Suppressor macrophage treated with lipopolysaccharide for 4 hours (primary cell): ENCODE measurements at places on chromosomes 3 and 15.

DNA sequence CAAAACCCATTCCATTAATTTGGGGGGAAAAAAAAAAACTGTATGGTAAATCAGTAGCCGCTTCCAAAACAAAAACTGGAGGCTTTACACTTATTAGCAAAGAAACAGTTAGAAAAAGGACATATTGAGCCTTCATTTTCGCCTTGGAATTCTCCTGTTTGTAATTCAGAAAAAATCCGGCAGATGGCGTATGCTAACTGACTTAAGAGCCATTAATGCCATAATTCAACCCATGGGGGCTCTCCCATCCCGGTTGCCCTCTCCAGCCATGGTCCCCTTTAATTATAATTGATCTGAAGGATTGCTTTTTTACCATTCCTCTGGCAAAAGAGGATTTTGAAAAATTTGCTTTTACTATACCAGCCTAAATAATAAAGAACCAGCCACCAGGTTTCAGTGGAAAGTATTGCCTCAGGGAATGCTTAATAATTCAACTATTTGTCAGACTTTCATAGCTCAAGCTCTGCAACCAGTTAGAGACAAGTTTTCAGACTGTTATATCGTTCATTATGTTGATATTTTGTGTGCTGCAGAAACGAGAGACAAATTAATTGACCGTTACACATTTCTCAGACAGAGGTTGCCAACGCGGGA lies 9.4 kb upstream of the RPL24 start:
- DNase-seq, result peak; percentile 85

- DNase-seq, result no peak
These were observed 309.4 kb downstream of the PLCL2 start for GRCh38 chr3:17194116-17194515.

DNA sequence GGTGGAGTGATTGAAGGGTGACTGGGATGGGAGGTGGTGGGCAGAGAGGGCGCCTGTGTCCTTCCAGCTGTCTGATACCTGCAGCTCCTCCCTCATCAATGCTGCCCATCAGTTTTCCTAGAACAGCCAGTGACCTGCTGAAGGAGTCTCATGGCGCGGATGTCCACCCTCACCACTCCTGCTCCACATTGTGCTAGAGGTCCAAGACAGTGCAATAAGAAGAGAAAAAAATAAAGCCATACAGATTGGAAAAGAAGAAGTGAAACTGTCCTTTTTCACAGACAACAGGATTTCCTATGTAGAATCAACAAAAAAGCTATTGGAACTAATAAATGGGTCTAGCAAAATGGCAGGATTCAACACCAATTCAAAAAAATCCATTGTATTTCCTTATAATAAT lies 7.4 kb downstream of the ZDHHC19 start:
- DNase-seq, result peak; percentile 50

DNA sequence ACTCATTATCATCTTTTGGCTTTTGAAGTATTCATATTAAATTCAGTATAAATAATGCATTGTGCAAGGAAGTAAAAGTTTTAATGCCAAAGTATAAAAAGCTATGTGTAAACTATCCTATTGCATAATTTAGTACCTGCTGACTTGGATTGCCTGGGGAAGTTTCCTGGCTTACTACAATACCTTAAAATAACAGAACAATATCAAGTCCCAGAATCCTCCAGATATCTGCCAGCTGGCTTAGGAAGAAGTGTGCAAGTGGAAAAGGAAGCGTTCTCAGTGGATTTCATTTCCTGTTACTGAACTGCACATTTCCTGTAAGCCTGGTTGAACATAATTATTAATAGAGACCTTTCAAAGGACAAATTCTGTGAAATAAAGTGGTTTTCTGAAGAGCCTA lies 236.7 kb downstream of the ADAMTSL3 start:
- DNase-seq, result no peak

DNA sequence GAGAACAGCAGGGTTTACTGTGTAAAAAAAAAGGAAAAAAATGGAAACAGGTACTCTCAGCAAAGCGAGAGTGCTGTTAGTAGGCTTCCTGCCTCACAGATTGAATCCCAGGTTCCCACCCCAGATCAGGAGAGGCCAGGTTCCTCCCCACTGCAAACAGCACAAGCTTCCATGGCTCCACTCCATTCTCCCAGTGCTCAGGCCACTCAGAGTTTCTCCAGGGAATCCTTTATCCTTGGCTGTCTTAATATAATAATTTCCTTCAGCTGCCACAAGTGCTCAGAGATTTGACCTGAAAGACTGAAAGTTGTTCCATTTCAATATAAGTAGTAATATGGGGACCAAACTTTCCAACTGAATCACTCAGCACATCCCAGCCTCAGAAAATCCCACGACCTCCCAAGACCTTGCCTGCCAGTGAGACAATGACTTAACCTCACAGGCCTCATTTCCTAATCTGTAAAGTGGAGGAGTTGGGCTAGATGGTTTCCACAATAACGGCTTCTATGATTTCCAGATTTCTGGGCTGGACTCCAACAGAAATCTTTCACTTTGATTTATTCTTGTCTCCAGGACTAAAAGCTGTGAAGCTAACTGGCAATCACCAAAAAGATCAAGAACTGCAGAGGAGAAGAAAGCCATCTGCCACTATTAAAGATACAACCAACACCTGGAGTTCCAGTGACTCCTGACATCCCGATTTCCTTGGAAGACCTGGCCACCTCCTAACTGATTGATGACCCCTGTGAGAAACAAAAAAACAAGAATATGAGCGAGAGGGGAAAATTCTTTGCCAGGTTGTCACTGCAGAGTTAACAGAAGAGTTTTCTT lies 289.5 kb downstream of the NEK10 start:
- no peak for DNase-seq

DNA sequence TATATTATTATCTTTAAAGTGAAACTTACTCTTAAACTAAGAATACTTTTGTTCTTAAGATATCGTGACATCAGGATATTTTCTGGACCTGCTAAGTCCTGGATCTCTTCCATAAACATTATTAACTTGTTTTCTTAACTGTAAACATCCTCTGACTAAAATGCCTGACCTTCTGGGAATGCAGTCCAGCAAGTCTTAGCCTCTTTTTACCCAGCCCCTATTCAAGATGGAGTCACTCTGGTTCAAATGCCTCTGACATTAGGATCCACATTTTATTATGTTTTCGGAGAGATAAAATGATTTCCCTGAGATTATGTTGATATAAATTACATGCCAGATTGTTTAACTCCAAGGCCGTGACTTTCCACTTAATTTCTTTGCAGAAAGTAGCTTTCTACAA lies 37.6 kb downstream of the OSTN start:
- DNase-seq, result no peak

DNA sequence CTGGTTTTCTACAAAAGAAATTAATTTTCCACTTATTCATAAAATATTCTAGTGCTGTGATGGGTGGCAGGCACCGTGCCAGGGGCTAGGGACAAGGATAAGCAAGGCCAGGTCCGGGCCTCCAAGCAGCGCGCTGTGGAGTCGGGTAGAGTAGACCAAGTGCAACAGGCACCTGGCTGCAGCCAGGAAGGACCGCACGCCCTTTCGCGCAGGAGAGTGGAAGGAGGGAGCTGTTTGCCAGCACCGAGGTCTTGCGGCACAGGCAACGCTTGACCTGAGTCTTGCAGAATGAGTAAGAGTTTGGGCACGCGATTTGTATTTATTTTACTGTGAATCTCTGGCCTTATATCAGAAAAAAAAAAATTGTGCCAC lies at the start of gene CASR:
Gene CASR, plus strand, starts transcription at position 148 of the 372 bp plus-strand sequence. CDS start 70,522 bp downstream, outside the sequence.
- no peak for DNase-seq

- DNase-seq, result peak; percentile 86
These were observed 39.0 kb upstream of the CBLB start for GRCh38 chr3:105907777-105908176.

DNA sequence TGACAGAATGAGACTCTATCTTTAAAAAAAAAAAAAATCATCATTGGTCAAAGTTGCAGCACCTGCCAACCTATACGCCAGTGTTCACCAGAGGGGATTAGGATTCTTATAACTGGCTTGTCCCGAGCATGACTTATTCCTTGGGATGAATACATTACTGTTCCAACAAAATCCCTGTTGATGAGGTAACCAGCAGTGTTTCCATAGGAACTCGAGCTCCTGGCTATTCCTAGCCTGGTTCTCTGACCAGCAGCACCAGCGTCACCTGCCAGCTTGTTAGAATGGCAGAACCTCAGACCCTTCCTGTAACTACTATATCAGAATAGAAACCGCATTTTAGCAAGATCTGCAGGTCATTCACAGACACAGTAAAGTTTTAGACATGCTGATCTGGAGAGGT lies 364.4 kb downstream of the PTPRG start:
- no peak for DNase-seq

- DNase-seq, result no peak
These were observed 105.9 kb downstream of the IGF2BP2 start for GRCh38 chr3:185718736-185719593.

DNA sequence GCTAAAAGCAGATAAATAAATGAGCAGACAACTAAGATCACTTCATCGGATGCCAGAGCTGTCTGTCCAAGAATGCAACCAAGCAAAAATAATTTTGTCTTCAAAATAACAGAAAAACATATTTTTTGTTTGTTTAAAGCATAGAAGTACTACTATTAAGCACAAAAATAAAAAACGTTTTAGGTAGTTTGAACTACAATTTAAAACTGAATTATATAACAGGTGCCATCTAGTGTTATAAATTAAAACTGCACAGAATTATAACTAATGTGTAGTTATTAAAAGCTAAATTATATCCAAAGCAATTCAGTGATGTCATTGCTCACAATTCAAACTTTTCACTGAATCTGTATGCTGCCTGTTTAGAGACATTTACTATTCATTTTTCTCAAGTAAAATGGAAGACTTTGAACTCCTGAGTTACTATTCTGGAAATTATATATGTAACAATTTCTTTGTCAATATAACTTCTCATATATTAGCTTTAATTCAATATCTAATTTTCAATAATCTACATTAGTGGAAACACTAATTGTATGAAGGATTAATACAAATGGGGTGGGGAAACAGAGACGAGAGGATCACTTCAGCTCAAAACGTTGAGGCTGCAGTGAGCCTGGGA lies 29.5 kb downstream of the LINS1 start:
- DNase-seq, result peak; percentile 67

DNA sequence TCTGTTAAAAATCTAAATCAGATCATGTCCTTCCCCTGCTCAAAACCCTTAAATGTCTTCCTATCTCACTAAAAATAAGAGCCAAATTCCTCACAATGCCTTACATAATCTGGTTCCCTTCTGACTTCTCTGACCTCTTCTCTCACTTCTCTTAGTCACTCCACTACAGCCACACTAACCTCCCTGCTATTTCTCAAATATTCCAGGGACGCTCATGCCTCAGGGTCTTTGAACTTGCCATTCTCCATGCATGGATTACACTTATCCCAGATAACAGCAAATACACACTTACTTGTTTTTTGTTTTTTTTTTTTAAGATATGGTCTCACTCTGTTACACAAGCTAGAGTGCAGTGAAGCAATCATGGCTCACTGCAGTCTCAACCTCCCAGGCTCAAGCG lies 8.5 kb downstream of the TP53BP1 start:
- DNase-seq, result peak; percentile 7

DNA sequence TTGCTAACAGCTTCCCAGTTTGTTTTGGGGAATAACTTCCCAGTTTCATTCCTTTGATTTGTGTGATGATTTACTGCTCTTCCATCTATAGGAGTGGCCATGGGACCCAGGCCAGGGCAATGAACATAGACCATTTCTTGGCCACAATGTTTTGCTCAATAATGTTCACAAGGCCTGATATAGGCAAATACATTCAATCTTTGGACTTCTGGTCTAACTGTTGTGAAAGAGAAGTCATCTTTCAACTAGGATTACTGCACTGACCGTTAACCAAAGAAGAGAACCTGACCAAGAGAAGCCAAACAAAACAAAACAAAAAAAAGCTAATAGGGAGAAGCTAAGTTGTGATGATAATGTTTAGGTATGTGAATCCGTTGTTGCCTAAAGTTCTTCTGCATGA lies 221.8 kb upstream of the SUCLG2 start:
- no peak for DNase-seq

DNA sequence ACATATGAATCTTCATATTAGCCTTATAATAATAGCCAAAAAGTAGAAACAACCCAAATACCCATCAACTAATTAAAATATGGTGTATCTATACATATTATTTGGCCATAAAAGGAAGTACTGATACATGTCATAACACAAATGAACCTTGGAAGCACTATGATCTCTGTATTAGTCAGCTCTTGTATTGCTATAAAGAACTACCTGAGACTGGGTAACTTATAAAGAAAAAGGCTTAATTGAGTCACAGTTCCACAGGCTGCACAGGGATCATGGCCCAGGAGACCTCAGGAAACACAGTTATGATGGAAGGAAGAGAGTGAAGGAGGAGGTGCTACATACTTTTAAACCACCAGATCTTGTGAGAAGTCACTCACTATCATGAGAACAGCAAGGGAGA lies 16.0 kb upstream of the CCR2 start:
- DNase-seq, result no peak

DNA sequence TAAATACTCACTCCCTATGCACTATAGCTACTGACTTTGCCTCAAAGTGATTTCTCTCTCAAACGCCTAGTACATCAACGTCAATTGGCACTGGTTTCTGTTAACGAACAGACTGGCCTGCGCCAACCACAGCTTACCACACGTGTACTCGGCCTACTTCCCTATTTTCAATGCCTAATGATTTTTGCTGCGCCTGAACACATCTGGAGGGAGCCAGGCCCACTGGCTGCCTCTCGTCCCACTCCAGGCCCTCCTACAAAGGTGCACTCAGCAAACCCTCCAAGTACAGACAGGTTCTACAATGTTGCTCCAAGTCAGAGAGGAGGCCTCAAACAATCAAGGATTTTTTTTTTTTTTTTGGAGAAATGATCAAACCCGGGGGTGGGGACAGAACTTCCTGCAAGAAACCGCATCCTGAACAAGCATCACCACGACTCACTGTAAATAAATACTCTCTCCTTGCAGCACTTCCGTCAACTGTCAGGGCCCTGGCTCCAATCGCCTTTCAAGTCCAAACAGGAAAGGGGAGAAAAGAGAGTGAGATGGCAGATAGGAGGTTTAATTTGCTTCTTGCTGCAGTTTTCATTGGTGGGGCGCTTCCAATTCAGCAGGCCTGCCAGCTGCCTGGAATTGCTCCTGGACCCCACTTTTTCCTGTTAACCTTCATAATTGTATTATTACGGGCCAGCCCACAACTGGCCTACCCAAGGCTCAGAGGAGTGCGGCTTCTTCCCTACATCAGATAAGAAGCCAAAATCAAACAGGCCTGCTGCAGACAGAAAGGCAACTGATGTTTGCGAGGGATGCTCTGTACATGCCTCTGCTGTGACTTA lies 139.3 kb downstream of the FOXP1 start:
- DNase-seq, result peak; percentile 87

GRCh38 chr15:41291065-41291631 lies 41.2 kb downstream of the OIP5 start:
- DNase-seq, result peak; percentile 85

GRCh38 chr15:100049936-100050876 lies 291.6 kb downstream of the ADAMTS17 start:
- DNase-seq, result no peak
